Erythroblast (primary cell): ENCODE measurements at places on chromosomes 13 and 19.

DNA sequence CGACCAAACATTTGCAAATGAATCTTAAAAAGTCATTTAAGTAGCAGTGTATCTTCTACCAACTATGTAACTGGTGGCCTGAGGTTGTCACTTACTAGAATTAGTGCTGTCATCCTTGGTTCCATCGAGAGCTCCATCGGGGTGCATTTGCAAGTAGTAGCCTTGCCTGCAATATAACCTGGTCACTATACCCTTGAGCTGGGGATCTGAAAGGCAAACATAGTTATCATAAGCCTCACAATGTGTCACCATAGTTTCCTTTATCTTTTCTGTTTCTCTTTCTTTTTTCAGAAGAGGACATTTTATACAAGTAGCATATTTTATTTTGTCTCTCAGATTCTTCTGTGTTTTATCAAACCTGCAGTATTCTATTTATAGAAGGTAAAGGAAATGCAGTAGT, 422.6 kb downstream of the ITGBL1 start:
- DNase-seq: no peak

DNA sequence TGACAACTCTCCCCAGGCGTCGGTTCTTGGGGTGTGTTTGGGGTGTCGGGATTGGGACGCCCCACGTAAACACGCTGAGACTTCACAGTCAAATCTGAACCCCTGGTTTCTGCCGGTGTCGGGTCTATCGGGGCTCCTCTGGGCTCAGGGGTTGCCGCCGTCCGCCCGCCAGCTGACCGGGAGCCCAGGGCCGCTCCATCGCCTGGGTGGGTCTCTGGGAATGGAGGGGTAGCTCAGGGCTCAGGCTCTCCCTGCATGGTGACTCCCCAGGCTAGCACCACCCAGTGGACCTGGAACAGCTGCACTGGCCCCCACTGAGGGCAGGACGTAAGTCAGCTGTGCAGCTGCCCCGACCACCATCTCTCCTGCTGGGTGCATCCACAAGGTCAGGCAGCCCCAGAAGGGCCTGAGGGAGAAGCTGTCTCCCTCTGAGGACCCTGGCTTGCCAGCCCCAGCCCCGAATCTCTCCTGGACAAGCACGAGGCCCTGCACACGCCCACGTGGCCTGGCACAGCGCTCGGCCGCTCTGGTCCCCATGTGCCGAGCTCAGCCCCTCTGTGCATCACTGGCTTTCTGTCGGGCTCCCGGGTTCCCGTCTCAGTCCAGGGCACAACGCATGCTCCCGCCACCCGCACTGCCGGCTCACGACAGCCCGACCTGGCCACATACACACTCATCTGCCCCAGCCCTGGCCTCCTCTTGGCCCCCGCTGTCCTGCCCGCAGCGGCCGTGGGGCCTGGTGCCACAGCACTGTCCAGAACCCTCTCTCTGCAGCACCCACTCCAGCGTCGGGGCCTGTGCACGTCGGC, 6.1 kb downstream of the RNF126 start:
- DNase-seq: no peak

DNA sequence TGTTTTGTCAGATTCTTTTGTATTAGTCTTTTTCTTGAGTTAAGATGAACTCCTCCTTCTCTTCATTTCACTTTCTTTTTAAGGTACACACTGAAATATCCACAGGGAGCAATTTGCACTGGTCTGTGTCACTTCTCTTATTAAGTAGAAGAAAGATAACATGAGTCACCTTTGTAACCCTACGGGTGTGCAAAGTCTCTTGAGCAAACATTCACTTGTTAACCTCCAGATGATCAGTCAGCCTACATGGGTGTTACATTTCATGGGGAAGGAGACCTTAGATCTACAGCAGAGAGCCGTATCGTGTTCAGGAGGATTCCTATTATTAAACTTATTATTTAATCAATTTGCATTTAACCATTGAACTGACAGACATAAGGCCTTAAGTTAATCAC, 5.1 kb downstream of the ZNF507 start:
- DNase-seq: no peak

- DNase-seq: no peak
These were observed 10.2 kb downstream of the C19orf12 start for GRCh38 chr19:29704562-29705558.

DNA sequence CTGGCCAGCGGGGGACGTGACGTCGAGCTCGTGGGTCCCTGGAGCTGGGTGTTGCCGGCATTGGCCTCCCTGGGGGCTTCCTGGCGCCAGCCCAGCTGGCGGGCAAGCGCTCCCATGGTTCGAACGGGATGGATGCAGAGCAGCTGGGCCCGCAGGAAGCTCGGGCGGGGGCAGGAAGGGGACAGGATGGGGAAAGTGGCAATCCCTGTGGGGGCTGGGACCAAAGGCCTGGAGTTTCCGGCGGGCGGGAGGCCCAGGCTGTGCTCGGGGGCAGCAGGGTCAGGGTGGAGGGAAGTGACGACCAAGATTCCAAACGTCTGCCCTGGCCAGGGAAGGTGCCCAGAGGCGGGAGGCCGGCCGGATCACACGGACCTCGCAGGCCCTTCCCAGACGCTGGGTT, 19.3 kb downstream of the PALM start:
- no peak for DNase-seq

DNA sequence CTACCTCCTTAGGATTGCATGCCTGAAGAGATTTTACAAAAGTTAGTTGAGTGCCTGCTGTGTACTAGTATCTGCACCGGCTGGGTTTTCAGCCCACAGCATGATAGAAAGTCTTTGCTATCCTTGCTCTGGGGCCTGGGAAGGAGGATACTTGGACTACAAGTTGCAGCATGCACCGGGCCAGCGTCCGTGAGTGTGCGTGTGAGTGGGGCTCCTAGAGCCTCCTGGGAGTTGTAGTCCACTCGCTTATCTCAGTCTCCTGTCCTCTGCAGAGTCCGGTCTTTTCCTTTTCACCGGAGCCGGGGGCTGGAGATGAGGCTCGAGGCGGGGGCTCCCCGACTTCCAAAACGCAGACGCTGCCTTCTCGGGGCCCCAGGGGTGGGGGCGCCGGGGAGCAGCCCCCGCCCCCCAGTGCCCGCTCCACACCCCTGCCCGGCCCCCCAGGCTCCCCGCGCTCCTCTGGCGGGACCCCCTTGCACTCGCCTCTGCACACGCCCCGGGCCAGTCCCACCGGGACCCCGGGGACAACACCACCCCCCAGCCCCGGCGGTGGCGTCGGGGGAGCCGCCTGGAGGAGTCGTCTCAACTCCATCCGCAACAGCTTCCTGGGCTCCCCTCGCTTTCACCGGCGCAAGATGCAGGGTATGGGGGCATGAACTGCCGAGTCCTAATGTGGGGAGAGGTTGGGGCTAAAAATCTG, 20.6 kb downstream of the BRSK1 start:
- DNase-seq: peak; percentile 80

DNA sequence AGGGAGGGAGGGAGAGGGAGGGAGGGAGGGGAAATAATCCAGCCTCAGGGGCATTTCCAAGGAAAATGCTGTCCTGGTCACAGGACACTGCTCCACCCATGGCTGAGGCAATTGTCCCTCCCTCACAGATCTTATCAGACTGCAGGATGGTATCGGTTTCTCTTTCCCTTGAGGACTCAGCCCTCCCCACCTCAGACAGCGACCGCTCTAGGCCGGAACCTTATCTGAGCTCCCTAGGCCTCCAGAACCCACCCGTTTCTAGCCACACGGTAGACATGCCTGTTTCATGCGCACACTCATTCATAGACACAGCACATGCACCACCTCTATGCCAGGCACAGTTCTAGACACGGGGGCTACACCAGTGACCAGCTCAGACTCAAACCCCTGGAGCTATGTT, 10.0 kb upstream of the IZUMO2 start:
- DNase-seq: no peak
